NCI-H1930 (cell line): ENCODE measurements at places on chromosomes 12 and 14.

DNA sequence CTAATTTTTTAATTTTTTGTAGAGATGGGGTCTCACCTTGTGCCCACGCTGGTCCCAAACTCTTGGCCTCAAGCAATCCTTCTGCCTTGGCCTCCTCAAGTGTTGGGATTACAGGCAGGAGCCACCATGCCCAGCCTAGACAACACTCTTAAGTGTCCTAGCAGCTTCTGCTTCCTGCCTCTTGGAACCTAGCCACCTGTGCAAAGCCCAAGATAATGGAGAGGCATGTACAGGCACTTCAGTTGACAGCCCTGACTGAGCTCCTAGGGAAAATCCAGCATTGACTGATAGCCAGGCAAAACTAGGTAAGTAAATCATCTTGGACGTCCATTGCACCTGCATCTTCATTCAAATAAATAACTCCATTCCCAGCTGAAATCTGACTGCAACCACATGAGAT, 15.5 kb downstream of the COX14 start:
- DNase-seq, result no peak

- no peak for DNase-seq
These were observed 226.7 kb downstream of the NPAS3 start for GRCh38 chr14:33165144-33165925.

DNA sequence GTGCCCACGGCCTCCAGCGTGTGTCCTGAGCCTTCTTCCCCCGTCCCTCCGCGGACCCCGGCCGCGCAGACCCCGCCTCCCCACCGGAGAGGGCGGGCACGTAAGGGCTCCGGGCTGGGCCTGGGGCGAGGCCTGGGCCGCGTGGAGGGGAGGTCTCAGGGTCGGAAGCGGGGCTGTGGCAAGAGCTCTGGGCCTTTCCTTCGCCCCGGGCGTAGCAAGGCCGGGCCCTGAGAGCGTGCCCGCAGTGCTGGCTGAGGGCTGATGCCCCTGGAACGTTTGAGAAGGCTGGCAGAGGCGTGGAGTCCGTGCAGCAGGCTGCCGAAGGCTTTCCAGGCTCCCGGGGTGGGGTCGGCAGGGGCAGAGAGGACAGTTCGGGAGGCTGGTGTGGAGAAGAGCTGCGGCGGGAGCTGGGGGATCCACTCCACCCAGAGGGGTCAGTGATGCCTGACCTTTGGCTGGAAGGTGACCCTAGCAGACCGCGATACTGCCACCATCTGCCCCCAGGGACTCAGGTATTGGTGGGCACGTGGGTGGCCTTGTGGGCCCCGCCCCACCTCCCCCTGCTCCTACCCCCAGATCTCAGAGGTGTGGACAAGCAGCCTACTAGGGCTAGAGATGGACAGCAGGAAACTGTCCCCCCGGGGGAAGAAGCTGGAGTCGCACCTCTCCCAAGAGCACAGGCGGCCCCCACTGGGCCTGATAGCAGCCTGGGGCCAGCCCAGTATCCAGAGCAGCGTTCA, 558 bp downstream of the TEX22 start:
- DNase-seq, result no peak

DNA sequence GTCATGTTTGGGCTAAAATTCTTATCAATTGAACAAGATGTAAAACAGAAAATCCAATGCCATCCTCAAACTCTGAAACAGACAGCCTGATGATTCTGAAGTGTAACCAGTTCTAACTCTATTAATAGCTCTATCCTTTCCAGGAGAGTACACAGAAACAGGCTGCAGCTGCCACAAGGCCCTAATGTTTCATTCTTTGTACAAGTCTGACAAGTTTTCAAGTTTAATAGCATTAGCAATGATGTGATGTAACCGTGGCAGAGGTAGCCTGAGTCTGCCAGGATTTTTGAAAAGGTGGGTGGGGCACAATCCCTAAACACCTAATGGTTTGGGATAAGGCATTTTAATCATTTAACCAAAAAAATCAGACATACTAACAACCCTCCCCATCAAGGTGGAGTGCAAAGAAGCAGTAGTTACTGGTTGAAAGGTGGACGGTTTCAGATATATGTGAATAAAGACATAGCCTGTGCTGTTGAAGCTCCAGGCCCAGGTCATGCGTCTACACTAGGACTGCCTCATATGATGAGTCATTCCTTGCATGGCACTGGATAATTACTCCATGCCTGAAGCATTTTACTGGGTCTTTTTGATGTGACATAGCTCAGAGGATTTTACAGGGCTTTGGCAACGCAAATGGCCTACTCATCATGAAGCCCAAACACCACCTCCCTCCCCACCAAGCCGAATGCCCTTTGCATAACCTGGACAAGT, 145.1 kb upstream of the GRIP1 start:
- DNase-seq, result no peak

DNA sequence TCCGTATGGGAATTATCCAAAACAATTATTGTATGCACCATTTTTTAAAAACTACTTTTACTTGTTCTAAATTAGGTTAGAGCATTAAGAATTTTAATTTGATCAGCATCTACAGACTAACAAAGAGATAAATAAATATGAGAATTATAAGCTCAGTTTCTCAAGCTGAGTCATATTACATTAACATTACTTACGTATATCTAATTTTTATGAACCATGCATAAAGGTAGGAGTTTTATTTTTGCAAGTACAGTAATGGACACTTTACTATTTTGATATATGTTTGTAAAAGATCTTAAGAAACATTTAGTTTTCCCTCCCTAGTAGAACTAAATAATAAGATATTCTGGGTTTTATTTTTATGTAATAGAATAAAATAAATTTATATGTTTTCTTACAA, 410.1 kb downstream of the TMEM117 start:
- no peak for DNase-seq

GRCh38 chr12:87150969-87151662, 878.1 kb downstream of the C12orf50 start:
- DNase-seq, result no peak

DNA sequence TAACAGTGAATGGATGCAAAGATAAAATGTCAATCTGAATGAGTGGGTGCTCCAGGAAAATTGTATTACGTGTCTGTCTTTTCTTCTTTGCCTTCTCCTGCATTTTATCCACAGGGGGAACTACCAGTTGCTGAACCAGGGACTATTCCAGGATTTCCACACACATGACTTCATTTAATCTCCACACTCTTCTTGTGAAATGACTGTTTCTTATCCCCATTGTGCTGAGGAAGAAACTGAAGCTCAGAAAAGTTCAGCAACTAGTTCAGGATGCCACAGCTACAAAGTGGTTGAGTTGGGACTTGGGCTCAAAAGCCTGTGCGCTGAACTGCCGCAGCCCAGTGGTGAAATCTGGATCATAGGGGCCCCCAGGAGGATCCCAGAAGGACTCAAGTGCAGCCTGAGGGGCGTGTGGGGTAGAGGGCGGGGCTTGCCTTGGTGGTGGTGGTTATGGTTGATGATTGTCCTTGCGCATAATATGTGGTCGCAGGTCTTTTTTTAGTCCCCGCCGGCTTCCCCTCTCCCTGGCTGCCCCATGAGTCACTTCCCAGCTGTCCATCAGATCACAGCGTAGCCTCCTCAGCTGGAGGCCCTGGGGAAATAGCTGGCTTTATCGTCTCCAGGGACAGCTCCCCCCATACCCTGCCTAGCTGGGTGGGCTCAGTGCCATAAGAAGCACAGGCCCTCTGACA, 235.2 kb upstream of the CRY1 start:
- DNase-seq, result no peak

DNA sequence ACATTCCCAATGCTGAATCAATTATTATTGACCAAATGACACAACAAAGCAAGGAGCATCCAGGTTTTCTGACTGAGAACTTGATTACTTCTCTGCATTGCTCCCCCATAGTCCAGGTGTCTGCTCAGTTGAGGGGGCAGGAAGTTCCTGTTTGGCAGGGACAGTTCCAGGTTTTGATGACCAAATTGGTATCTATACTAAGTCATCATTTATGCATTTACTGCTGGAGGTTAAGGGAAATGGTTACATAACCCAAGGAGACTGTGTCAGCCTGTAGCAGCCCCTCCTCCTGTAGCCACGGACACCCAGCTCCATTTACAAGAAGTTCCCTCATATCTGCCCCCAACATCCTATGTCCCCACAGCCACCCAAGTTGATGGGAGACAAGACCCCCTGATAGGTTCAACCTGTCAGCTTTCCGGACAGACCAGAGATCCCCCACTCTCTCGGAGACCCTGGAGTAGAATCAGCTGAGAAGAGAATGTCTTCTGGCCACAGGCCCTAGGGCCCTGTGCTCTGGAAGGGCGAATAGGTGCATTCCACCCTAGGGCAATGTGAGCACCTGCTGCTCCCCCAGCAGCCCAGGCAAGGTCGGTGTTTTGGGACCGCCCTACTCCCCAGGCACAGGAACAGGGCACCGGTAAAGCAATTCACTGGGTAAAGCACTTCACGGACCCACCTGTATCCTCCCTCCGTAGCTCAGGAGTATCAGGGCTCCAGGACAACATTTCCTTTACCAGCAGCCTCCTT, 23.6 kb downstream of the IRF2BPL start:
- no peak for DNase-seq

DNA sequence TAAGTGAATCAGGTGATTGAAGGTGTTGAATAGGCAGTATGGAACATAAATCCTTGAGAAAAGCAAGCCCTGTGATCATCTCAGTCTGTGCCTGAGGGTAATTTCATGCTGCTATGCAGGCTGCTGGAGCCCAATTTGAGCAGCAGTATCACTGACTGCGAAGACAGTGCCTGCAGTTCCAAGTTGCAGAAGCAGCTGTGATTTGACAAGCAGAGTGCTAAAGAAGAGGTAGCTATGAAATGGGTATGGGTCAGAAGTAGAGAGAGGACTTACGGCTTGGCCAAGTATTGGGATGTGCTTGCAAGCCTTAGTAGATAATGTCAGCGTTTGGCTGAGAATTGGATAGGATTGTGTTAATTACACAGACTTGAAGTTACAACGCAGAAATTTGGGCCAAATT, 22.5 kb downstream of the PIK3C2G start:
- DNase-seq, result no peak
